ENCODE measurements at places on chromosomes 2 and 18.

DNA sequence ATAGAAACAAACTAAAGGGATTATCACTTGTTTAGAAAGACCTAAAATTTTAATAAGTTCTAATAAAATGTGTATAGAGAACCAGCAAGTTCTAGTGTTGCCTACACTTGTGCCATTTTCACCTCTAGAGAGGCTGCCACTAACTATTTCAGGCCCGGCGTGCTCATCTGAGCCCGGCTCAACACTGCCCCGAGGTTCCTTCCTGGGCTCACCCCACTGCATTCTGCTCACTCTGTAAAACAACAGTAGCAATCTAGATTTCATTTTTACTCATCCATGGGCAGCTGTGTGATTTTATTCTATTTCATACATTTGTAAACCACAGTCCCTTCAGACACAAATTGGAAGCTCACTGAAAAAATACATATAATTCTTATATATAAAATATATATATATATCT, 253.2 kb downstream of the L3MBTL4 start:
- DNase-seq, result no peak

DNA sequence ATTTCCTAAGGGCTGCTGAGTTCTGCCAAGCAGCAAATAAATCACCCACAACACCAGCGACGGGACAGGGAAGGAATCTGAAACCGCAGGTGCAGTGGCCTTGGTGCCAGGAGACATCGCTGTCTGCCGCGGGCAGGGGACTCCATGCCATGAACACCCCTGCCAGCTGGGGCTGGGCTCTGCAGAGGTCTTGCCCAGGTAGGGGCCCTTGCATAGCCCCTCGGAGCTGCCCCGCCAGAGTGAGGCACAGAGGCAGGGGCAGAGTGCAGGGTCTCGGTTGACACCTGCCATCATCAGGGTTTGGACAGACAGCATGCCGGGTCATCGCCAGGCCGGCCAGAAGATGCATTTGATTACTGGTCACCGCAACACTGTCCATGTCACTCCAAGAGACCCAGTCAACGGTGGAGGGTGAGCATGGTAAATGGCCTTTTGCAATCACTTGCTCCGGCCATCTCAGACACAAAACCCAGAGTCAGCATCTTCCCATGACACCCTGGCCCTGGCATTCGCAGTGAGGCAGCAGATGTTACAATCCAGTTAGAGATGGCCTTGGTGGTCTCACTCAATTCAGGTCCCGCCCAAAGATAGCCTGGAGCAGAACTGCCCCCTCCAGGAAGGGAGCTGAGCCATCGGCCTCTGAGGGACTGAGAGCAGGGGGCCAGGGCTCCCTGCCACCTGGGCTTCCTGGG, 255.4 kb downstream of the NDUFA10 start:
- no peak for DNase-seq

- DNase-seq, result no peak
Measured at GRCh38 chr2:105248316-105249070, 7.0 kb downstream of the GPR45 start.

DNA sequence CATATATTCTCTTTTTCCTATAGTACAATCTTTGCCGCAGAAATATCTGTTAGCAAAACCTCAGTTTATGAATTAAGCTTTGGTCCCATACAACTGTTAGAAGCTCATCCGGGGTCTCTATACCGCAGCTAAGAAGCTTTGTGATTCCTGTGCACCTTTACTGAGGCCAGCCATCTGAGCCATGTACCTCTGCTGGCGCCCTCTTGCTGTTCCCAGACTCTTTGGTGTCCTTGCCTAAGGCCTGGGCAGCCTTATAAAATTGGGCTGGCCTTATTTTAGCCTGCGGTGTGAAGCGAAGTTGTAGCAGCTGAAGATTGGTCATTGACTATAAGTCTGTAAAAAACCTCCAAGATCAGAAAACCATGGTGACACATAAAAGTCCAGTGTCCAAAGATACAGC, 1135.1 kb upstream of the CHAC2 start:
- no peak for DNase-seq

GRCh38 chr2:163604941-163605555, 130.8 kb downstream of the FIGN start:
- no peak for DNase-seq

DNA sequence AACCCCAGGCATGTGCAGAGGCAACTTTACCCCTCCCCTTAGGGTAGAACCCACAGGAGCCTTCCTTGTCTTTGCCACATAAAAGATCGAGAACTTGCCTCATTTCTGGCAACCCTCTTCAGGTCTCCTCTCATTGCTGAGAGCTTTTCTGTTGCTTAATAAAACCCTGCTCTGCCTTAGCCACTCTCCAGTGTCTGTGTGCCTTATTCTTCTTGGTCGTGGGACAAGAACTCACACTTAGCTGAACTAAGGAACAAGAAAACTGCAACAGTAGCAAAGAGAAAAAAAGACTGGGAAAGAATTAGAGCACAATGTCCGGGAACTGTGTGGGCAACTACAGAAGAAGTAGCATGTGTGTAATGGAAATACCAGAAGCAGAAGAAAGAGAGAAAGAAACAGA, 56.2 kb upstream of the SMIM21 start:
- no peak for DNase-seq

GRCh38 chr2:136917411-136917881, 152.1 kb downstream of the THSD7B start:
- DNase-seq, result no peak

DNA sequence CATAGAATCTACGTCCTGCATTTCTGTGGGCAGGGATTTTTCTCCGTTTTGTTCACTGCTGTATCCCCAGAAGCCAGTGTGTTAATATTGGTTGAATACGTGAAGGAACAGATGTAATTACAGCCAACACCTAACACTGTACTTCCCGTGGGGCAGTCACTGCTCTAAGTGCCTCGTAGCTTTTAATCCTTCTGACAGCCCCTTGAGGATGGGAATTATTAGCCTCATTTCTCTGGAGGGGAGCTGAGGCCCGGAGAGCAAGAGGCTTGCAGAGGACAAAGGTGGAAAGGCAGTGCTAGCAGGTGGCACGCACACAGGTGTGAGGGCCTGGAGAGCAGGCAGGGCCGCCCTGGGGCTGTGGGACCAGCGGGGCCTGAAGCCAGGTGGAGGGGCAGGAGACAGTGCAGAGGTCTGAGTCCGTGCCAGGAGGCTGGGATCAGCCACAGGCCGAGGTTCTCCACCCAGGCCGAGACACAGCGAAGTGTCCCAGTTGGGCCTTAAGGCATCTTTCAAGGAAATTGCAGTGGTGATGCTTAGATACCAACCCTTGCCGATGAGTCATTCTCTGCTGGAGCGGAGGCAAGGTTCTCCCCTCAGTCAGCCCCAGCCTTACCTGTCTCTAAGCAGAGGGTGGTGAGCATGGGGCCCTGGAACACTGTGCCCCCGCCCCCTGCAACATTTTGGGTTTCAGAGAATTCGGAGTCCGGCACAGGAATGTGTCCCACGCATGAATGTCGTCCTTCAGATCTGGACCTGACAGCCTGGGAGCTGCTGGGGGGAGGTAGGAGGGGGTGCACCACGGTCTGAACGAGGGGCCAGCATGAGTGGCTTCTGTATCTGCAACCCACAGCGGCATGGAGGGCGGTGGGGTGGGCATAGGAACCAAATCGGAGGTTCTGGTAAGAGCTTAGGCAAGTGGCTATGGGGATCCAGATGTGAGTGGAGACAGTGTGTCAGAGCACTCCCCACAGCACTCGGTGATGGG, 122.6 kb downstream of the GBX2 start:
- no peak for DNase-seq
